ENCODE measurements at places on chromosomes 2 and 18. TPM values are rescaled to one million over a fixed set of nuclear protein-coding genes. Genes with fewer than 3 reads are reported as not detected.

DNA sequence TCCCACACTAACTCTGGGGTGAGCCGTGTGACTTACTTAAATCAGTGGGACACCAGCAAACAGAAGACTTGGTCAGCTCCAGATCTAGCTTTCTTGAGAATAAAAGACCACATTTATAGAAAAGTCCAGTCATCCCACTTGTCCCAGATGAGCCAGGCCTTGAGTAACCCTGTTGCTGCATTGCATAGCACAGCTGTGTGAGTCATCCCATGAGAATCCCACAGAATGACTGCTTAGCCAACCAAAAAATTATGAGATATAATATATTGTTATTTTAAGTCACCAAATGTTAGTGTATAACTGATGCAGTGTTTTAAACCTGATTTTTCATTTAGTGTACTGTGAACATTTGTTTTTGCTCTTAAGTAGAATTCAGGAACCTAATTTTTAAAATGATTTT is 94.2 kb upstream of the FSHR start:
- peak; percentile 18 for DNase-seq

GRCh38 chr18:36387310-36387709 is 89.8 kb downstream of the FHOD3 start:
- no peak for DNase-seq

DRC1 gene
- not detected for total RNA-seq

GRCh38 chr2:73850009-73850408 is 21.2 kb downstream of the STAMBP start:
- no peak for DNase-seq

DNA sequence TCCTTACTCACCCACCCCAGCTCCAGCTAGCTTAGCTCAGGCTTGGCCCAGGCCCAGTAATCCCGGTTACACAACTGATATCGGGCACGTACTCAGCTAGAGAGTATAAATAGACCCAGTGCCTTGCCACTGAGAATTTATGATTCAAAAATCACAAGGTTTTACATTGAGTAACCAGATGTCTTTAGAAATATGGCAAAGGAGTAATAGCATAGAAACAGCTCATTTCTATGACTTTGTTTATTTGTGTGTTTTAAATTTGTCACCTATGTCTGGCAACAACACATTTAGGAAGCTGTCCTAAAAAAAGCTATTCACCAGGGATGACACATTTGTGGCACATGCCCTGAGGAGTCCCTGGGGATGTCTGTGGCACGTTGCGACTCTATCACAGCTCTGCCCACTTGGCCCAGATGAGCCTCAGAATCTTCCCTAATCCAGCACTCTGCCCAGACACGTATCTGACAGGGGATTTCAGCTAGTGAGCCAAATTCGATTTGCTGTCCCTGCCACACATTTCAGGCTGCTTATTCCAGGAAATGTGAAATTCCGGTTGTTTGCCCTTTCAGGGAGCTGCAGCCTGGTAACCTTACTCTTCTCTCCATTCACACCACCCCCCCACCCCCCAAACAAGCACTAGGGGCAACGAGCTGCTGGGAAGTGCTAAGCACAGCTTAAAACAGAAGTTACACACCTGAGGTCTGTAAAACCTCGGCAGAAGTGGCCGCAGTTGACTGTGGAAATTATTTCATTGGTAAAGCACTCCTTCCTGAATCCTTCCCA is 85.4 kb upstream of the ZCCHC2 start:
- peak; percentile 68 for DNase-seq
